ENCODE measurements at places on chromosomes 7 and 10. TPM values are rescaled to one million over a fixed set of nuclear protein-coding genes. Genes with fewer than 3 reads are reported as not detected.

Gene DNAJB9
- 23.3 TPM for total RNA-seq

GRCh38 chr7:101903515-101903868 is 86.1 kb downstream of the CUX1 start:
- H3K4me1 ChIP-seq, result peaks cover 10% of the 10 kb centered on the region
- no peaks in the 10 kb centered on the region for H3K27me3 ChIP-seq
- H3K4me3 ChIP-seq, result no peak overlapping the region
- H3K27ac ChIP-seq, result no peak overlapping the region
- H3K36me3 ChIP-seq, result peaks cover 2% of the 10 kb centered on the region

DNA sequence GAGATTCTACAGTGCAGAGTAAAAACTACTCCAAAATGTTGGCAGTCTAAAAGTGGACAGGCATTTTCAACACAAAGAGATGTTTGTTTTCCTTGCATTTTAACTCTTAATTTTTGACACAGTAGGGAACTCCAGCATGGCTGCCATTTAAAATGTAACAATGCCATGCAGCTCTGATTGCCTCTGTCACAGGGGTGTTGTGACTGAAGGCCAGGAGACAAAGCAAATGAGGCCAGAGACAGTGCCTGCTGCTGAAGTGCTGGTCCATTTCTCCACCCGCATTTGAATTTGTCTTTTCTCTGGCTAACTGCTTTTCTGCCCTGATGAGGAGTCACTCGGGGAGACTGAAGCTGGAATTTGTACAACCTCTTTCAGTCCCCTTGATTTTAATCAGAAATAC is 710.6 kb upstream of the GALNT17 start:
- no peak overlapping the region for H3K27ac ChIP-seq
- no peak for DNase-seq
- H3K27me3 ChIP-seq, result no peaks in the 10 kb centered on the region

- H3K27ac ChIP-seq, result no peak overlapping the region
- H3K4me3 ChIP-seq, result no peak overlapping the region
- H3K27me3 ChIP-seq, result peaks cover 18% of the 10 kb centered on the region
- peaks cover 20% of the 10 kb centered on the region for H3K4me1 ChIP-seq
- no peaks in the 10 kb centered on the region for H3K36me3 ChIP-seq
These were observed 220.9 kb downstream of the C7orf25 start for GRCh38 chr7:42690794-42691639.

Gene C10orf67
- total RNA-seq, result not detected

Data from osteocyte (in vitro differentiated cells).